CD8-positive, alpha-beta memory T cell (primary cell): ENCODE measurements at places on chromosomes 4 and X. TPM values are rescaled to one million over a fixed set of nuclear protein-coding genes. Genes with fewer than 3 reads are reported as not detected.

- no peaks in the 10 kb centered on the region for H3K27me3 ChIP-seq
- no peaks in the 10 kb centered on the region for H3K4me1 ChIP-seq
- H3K4me3 ChIP-seq = no peak overlapping the region
These were observed 90.8 kb upstream of the SHISA3 start for GRCh38 chr4:42306221-42307109.

DNA sequence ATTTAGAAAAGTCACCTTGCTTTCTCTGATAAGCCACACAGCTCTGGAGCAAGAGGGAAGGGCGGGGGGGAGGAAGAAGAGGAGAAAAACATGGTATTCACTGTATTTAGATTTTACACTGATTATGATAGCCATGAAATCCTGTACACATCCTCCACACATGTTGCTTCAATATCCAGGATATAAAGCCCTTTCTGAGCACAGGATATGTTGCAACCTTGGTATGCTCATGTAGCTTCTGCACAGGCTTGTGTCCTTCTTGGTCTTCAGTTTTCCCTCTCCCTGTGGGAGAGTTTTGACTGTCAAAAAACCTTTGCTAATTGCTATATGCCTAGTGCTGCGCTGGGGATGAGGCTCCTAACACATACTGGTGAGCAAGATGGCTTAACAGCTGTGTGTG is 61.9 kb upstream of the DAPP1 start:
- no peak overlapping the region for H3K27ac ChIP-seq
- no peaks in the 10 kb centered on the region for H3K27me3 ChIP-seq
- H3K36me3 ChIP-seq = no peaks in the 10 kb centered on the region
- H3K4me1 ChIP-seq = no peaks in the 10 kb centered on the region

Gene CITED1
- polyA plus RNA-seq = not detected

Gene PCDH19
- not detected for polyA plus RNA-seq

Gene VEGFD
- polyA plus RNA-seq = not detected

DNA sequence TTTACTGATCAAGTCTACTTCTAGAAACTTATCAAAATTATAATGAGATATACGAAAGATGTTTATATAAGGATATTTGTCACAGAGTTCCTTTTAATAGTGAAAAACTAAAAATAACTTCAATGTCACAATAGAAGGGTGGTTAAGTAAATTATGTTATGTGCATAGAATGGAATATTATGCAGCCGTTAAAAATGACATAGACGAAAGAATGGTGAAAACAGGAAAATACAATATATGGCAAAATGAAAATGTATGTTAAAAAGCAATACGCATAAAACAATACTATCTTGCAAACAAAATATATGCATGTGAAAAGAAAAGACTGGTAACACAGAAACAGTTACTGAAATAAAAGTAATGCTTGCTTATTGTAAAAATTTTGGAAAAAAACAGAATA is 19.1 kb downstream of the ZDHHC9 start:
- no peak overlapping the region for H3K4me3 ChIP-seq
- peaks cover 7% of the 10 kb centered on the region for H3K4me1 ChIP-seq
- H3K27ac ChIP-seq = no peak overlapping the region
- no peak for DNase-seq
- no peaks in the 10 kb centered on the region for H3K36me3 ChIP-seq

Gene ANOS1
- not detected for polyA plus RNA-seq

Gene ADH1B
- polyA plus RNA-seq = not detected

Gene FAM47E
- not detected for polyA plus RNA-seq

Gene PDGFC
- not detected for polyA plus RNA-seq

DNA sequence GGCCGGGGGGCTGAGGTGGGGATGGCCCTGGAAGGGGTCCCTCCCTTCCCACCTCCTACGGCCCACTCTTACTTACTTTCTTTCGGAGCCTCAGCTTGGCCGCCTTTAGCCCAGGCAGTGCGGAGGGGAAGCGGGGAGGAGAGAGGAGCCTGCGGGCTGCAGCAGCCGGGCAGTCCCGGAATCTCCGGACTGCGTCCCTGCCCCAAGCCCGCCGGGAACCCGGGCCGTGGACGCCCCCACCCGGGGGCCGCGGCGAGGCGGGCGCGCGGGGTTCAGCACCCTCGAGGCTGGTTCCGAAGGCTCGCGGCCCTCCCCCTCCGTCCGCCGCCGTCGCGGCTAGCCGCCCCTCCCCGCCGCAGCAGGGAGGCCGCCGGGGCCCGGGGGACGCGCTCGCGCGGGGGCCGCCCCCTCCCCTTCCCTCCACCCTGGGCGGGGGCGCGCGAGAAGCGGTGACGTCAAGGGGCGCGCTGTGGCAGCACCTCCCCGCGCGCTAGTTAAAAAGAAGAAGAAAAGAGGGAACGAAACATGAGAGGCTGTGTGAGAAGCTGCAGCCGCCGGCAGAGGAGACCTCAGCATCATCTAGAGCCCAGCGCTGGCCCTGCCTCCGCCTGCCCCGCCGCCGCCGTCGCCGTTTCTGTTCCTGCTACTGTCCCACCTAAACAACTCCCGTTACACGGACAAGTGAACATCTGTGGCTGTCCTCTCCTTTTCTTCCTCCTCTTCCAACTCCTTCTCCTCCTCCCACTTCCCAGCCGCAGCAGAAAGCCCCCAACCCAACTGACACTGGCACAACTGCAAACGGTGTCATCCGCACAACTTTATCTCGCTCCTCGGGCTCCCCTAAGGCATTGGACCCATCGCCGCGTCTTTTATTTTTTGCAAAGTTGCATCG is at the start of gene HHIP:
TSS of gene HHIP (plus strand) at position 526 of the 892 bp plus-strand sequence. CDS start 520 bp downstream, outside the sequence.
- no peaks in the 10 kb centered on the region for H3K4me1 ChIP-seq
- H3K27ac ChIP-seq = no peak within 1 kb of the TSS
- no peak within 1 kb of the TSS for H3K4me3 ChIP-seq
- DNase-seq = no peak
- H3K27me3 ChIP-seq = no peaks in the 10 kb centered on the region
- H3K36me3 ChIP-seq = no peaks in the 10 kb centered on the region

Gene CD38
- 2.1 TPM for polyA plus RNA-seq
